Heart right ventricle (tissue), 16 donors: ENCODE measurements at places on chromosomes 2 and 18. TPM values are rescaled to one million over a fixed set of nuclear protein-coding genes. Genes with fewer than 3 reads are reported as not detected.

The TMEM178A gene
- total RNA-seq: 2.1 TPM

The SERPINB4 gene
- not detected for total RNA-seq

The LYPD1 gene
- not detected for total RNA-seq

The ANKRD36 gene
- total RNA-seq: 4.5 TPM

The ARL5A gene
- total RNA-seq: 55.5 TPM

The KYNU gene
- 0.89 TPM for total RNA-seq

The CDH7 gene
- total RNA-seq: not detected

The HOXD1 gene
- 0.23 TPM for total RNA-seq

The GALNT1 gene
- 35.7 TPM for total RNA-seq

The DSG1 gene
- total RNA-seq: 0.76 TPM

The RGPD3 gene
- total RNA-seq: 0.20 TPM

The CLEC4F gene
- 0.16 TPM for total RNA-seq

The PTPRN gene
- total RNA-seq: 0.32 TPM

The SERPINB2 gene
- total RNA-seq: not detected

The CPS1 gene
- total RNA-seq: 8.2 TPM

The RIT2 gene
- not detected for total RNA-seq

The PSMD1 gene
- 95.5 TPM for total RNA-seq

The RGPD8 gene
- 5.3 TPM for total RNA-seq

The GPR17 gene
- 0.41 TPM for total RNA-seq
